ENCODE measurements at places on chromosomes 1 and 21. TPM values are rescaled to one million over a fixed set of nuclear protein-coding genes. Genes with fewer than 3 reads are reported as not detected.

The ELF3 gene
- total RNA-seq = 1.9 TPM

The STUM gene
- total RNA-seq = not detected

The B3GALT2 gene
- total RNA-seq = 0.99 TPM

The NTMT2 gene
- not detected for total RNA-seq

The IGSF21 gene
- not detected for total RNA-seq

The UBL4B gene
- total RNA-seq = not detected

The NEGR1 gene
- 1.8 TPM for total RNA-seq

The TNNI3K gene
- total RNA-seq = not detected

The PTPN7 gene
- total RNA-seq = 0.12 TPM

The PGBD5 gene
- 1.5 TPM for total RNA-seq

The CSMD2 gene
- total RNA-seq = not detected

The TRIM46 gene
- 1.1 TPM for total RNA-seq

The AMY2A gene
- not detected for total RNA-seq

The BEND5 gene
- total RNA-seq = 1.6 TPM

The PROK1 gene
- not detected for total RNA-seq

The SLC19A1 gene
- total RNA-seq = 16.3 TPM

The RGS7 gene
- not detected for total RNA-seq

The PIK3C2B gene
- 2.4 TPM for total RNA-seq

The CCT8 gene
- total RNA-seq = 334 TPM

The CR2 gene
- 0.02 TPM for total RNA-seq

The CD247 gene
- not detected for total RNA-seq
